ENCODE measurements at places on chromosomes 13 and 19. TPM values are rescaled to one million over a fixed set of nuclear protein-coding genes. Genes with fewer than 3 reads are reported as not detected.

Gene NRTN
- polyA plus RNA-seq = 20.5 TPM

Gene UPF1
- polyA plus RNA-seq = 57.2 TPM

Gene MBD3L3
- polyA plus RNA-seq = not detected

Gene PRR22
- polyA plus RNA-seq = 1.3 TPM

Gene SPINT2
- polyA plus RNA-seq = 385 TPM

Gene PDX1
- polyA plus RNA-seq = not detected

Gene ZFR2
- 4.5 TPM for polyA plus RNA-seq

Gene IRGC
- polyA plus RNA-seq = not detected

Gene PEPD
- 239 TPM for polyA plus RNA-seq

Gene ARRDC2
- 36.6 TPM for polyA plus RNA-seq

Gene LHB
- polyA plus RNA-seq = not detected

Gene WIZ
- polyA plus RNA-seq = 39.5 TPM

Gene KLK2
- not detected for polyA plus RNA-seq

Gene IRF2BP1
- polyA plus RNA-seq = 33.3 TPM

Gene ZNF460
- 1.1 TPM for polyA plus RNA-seq

Gene MBNL2
- polyA plus RNA-seq = 11.7 TPM

DNA sequence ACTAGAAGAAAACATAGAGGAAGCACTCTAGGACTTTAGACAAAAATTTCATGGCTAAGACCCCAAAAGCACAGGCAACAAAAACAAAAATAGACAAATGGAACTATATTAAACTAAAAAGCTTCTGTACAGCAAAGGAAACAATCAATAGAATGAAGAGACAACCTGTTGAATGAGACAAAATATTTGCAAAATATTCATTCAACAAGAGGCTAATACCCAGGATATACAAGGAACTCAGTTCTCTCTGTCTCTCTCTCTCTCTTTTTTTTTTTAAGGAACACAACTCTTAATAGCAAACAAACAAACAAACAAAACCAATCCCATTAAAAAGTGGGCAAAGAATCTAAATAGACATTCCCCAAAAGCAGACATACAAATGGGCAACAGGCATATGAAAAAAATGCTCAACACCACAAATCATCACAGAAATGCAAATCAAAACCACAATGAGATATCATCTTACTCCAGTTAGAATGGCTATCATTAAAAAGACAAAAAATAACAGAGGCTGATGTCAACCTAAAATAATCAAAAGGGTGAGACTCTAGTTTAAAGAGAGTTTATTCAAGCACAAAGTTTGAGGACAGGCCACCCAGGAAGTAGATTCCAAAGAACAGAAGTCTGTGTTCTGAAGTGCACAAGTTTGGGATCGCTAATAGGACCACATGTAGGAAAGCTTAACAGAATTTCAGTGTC is 27.1 kb upstream of the SLC7A9 start:
- DNase-seq = no peak

GRCh38 chr13:49669735-49670309 is 21.5 kb downstream of the EBPL start:
- peak; percentile 94 for DNase-seq

GRCh38 chr19:35144600-35145436 is 1.8 kb downstream of the FXYD7 start:
- DNase-seq = no peak

- DNase-seq = no peak
Observed at GRCh38 chr19:17530586-17530985, 19.1 kb downstream of the PGLS start.

DNA sequence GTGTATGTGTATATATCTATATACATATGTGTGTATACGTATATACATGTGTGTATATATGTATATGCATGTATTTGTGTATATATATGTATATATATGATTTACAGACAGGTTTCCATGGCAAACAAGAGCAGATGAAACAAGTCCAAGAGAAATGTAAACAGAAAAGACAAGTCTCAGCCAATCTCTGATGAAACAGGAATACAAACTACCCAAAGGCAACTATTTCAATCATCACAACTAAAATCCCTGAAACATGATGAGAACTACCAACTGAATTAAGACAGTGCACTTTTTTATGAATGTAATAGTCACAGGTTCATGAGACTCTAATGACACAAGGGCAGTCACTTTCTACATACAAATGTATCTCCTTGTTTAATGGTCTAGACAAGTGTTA is 140.2 kb downstream of the TNFRSF19 start:
- no peak for DNase-seq

DNA sequence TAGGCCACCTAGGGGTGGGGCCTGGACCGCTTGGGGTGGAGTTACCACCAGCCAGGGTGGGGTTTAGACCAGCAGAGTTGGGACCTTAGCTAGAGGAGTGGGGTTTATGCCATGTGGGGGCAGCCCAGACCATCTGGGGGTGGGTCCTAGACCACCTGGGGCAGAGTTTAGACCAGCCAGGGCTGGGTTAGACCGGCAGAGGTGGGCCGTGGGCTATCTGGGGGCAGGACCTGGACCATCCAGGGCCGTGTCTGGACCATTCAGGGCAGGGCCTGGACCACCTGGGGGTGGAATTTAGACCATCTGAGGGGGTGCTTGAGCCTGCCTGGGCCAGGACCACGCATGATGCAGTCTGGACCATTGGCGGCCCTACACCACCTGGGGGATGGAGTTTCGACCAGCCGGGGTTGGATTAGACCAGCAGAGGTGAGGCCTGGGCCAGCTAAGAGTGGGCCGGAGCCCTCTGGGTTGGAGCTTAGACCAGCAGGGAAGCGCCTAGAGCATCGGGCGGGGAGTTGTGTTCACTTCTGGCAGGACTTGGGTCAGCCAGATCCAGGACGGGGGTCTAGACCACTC is 10.0 kb upstream of the CACNG6 start:
- DNase-seq = no peak

GRCh38 chr19:3949997-3950859 is 17.4 kb downstream of the NMRK2 start:
- no peak for DNase-seq

DNA sequence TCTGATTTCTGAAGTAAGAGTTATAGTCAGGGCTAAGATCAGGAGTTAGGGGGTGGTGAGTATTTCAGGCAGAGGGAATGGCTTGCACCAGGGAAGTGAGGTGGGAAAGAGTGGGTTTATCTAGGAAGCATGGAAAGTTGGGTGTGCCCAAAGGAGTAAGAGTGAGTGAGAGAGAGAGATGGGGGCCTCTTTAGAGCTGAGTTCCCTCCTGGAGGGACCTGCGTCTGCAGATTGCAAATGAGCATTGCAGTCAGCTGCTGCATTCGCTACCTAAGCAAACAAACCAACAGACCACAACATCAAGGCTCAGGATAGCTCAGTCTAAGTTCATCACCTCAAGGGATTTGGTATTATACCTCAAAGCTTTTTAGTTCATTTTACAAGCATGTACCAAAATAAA is 405.8 kb downstream of the FGF9 start:
- no peak for DNase-seq

DNA sequence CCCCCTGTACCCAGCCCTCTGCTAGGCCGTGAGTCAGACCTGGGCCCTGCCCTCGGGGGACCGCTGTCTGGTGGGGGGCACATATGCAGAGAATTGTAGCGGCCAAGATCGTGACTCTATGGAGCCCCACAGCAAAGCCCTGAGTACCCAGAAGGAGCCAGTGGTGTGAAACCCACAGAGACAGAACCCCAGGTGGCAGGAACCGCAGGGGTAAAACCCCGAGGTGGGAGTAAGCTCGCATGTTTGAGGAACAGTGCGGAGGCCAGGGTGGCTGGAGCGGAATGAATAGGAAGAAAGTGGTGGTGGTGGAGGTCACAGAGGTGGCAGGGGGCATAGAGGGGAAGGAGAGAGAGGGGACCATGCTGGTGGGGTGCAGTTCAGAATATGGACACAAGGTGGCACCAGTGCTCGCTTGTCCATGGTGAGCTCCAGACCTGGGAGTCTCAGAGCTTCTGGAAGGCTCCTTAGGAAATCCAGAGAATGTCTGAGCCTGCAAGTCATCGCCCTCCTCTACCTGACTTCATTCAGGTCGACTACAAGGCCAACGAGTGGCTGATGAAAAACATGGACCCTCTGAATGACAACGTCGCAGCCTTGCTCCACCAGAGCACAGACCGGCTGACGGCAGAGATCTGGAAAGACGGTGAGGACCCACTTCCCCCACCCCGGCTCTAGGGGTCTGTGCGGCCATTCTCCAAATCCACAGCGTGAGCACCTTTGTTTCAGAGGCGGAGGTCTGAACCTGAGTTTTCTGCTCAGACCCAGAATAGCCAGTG is 48.9 kb downstream of the MYH14 start:
- no peak for DNase-seq

DNA sequence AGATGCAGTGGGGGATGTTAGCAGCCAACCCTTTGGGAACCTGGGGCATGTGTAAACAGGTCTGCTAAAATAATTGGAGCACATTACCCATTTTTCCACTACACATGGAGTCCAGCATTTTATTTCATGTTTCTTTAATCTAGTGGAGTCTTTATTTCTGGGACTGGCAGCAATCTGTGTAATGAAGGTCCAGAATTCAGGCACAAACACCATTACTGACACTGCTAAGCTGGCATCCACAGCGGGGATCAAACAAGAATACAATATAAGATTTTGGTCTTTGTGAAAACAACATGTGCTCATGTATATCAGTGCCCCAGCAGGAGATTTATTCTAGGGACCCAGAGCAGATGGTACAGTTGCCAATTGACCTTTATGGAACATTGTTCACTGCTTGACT is 1587.0 kb upstream of the PRR20A start:
- DNase-seq = peak; percentile 68

DNA sequence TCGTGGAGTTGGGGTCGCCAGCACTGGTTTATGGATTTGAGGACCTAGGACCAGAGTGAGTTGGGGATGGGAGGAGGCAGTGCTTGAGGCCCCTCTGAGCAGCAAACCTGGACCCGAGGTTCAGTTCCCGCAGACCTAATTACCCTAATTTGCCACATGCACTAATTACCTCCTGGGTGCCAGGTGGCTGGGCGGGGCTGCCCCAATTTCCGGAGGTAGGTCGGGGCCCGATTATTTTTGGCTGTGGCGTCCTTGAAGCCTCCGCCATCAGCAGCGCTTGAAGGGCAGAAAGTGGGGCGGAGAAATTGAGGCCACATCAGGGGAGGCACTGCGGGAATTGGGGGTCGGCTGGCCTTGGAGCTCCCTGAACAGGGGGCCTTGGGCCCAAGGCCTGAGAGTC is 5.9 kb upstream of the HOMER3 start:
- no peak for DNase-seq

GRCh38 chr13:106491928-106492587 is 43.4 kb downstream of the EFNB2 start:
- DNase-seq = peak; percentile 66

DNA sequence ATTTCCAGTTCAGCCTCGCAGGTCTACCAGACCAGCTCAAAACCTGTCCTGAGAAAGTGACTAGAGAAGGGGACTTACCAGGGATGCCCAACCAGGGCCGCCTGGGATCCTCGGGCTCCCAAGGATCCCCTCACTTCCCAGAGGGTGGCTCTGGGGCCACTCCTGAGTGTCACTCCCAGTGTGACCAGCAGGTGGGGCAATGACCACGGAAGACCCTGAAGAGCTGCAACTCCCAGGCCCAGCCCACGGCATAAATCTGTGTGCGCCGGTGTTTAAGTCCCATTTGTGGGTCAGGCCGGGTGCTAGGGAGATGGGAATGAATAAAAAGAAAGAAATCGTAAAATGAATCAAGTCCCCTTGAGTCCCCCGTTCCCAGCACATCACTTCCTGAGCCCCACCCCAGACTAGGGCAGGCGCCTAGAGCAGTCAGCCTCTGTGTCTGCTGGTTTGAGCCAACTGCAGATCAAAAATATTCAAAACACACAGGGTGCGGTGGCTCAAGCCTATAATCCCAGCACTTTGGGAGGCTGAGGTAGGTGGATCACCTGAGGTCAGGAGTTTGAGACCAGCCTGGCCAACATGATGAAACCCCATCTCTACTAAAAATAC is 10.7 kb downstream of the PTGIR start:
- peak; percentile 89 for DNase-seq

DNA sequence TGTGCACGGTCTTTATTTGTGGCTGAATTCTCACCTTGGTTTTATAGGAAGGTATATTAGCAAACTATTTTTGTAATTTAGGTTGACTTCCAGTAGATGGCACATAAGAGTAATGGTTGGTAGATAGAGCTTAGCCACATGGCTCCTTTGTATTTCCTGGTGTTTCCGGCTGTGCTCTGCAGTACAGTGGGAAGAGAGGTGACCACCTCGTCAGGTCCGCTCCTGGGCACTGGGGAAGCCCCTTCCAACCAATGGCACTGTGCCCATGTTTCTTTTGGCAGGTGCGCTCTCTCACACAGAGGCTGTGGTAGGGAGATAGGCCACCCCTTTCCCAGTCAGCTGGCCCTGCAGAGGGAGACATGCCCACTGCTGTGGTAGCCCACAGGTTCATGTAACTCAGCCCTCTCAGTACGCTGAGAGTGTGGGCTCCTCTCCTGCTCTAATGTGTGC is 74.3 kb upstream of the ATP12A start:
- DNase-seq = no peak

GRCh38 chr19:33247441-33247819 is 21.8 kb upstream of the SLC7A10 start:
- no peak for DNase-seq

DNA sequence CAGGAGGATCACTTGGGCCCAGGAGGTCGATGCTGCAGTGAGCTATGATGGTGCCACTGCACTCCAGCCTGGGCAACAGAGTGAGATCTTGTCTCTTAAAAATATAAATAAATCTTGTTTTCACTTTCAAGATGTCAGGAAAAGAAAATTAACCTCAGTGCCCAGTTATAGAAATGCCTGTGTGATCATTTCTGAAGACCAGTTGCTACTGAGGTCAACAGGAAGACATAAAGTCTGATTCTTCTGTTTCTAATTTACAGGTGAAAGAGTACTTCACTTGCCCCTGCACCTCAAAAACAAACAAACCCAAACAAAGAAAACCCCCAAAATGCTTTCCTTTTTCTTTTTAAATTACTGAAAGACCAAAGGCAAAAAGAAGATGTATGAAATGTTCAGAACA is 174.3 kb upstream of the NBEA start:
- DNase-seq = no peak

DNA sequence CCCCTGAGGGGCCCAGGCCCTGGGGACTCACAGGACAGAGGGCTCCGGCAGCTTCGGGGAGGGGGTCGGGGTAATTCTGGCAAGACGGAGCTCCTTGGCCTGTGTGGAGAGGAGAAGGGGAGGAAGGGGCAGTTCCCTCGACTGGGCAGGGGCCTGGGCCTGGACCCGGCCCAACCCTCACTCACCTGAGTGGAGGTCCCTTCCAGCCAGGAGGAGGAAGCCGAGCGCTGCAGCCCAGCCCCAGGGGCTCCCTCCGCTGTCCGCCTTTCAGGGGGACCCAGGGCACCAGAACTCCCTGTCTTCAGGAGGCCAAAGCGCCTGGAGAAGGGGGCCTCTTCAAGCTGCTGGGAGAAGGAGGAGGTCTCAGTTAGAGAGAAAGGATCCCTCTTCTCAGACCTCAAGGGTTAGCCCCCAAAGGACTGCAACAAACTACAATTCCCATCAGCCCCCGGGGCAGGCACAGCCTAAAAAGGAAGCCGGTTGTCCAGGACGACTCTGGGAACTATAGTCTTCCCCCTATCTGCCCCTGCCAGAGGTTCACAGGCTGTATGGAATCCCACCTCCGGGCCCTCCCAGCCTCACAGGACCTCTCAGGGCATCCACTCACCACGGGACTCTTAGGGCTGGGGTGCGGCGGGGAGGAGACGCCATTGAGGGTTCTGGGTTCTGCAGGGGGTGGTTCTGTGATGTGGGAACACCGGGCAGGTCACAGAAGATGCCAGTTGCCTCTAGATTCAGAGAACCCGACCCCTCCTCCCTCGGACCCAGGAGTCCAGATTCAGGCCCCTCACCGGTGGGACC is 19.8 kb downstream of the EPS8L1 start:
- DNase-seq = no peak

All from brain (organoid and tissue), 16 donors.